ENCODE measurements at places on chromosomes 1 and 21.

GRCh38 chr1:109641078-109641740 is 14.7 kb upstream of the GSTM4 start:
- DNase-seq = no peak

- no peak for DNase-seq
Measured at GRCh38 chr1:221159608-221160007, 280.4 kb downstream of the HLX start.

DNA sequence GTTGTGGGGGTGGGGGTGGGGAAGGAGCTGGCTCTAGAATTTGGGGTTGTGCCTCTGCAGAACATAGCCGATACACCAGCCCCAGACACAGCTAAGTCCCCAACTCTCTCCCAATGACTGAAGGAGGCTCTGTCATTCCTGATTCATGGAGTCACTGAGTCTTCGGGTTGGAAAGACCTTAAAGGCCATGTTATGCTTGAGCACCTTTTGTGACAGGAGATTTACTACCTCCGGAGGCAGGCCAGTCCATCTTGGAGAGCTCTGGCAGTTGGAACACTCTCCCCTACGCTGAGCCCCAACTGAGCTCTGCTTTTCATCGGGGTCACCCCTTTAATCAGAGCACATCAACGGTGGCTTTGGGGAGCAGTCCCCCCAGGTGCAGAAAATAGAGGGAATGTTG is 284.4 kb upstream of the GJB5 start:
- DNase-seq = no peak

GRCh38 chr1:209601809-209602657 is 18.5 kb downstream of the CAMK1G start:
- no peak for DNase-seq

- DNase-seq = no peak
Measured at GRCh38 chr1:118335331-118335732, 150.3 kb upstream of the SPAG17 start.

GRCh38 chr1:7705048-7705907 is 65.8 kb upstream of the VAMP3 start:
- peak; percentile 68 for DNase-seq

- DNase-seq = no peak
Measured at GRCh38 chr1:197632005-197632404, 143.3 kb downstream of the DENND1B start.

GRCh38 chr1:155297384-155297783 is 3.9 kb downstream of the PKLR start:
- no peak for DNase-seq

DNA sequence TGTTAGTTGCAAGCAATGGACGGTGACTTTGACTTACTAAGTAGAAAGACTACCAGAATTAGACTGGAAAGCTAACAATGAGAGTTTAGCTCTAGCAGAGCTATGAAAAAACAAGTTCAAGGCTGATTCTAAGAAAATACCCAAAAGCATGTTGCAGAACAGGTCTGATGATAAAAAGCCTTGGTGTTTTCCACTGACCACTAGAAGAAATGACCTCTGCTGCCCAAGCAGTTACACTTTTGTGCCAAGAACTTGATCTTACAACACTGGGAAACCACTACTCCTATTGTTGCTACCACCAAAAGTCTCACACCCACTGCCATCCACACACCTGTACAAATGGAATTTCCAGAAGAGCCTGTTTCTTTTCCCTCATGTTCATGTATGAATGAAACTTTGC is 21.4 kb upstream of the NEK7 start:
- no peak for DNase-seq

- no peak for DNase-seq
Measured at GRCh38 chr1:228286505-228287417, 78.9 kb downstream of the OBSCN start.

- no peak for DNase-seq
Measured at GRCh38 chr1:240188139-240188538, 96.5 kb downstream of the FMN2 start.

DNA sequence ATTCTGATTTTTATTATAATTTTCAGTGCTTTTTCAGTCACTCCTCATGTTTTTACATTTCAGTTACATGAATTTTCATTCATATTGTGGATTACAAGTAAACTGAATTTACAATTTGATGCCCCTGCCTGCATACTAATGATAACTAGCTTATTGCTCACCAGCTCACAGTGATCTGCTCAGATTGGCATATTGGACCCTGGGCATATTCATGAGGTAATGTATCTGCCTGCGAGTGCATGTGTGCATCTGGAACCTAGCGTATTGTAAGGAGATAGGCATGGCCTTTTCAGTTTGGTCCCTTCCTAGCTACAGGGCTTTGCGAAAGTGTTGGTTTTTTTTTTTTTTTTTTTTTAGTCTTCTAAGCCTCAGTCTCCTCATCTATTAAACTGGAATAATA is 213.7 kb downstream of the SDCCAG8 start:
- no peak for DNase-seq

Measured in natural killer cell (primary cell).